ENCODE measurements at places on chromosomes 6 and 20. TPM values are rescaled to one million over a fixed set of nuclear protein-coding genes. Genes with fewer than 3 reads are reported as not detected.

FOXS1 gene
- total RNA-seq = not detected

SLC17A1 gene
- total RNA-seq = not detected

TTI1 gene
- total RNA-seq = 29.1 TPM

C20orf202 gene
- total RNA-seq = not detected

MUC22 gene
- total RNA-seq = not detected

- no peaks in the 10 kb centered on the region for H3K36me3 ChIP-seq
- DNase-seq = no peak
- H3K27ac ChIP-seq = no peak overlapping the region
Measured at GRCh38 chr6:101490857-101491256, 97.3 kb downstream of the GRIK2 start.

GRCh38 chr6:158027590-158028285 is 46.1 kb downstream of the SYNJ2 start:
- H3K4me1 ChIP-seq = peaks cover 36% of the 10 kb centered on the region
- no peak overlapping the region for H3K27ac ChIP-seq
- H3K27me3 ChIP-seq = no peaks in the 10 kb centered on the region
- DNase-seq = no peak

DNA sequence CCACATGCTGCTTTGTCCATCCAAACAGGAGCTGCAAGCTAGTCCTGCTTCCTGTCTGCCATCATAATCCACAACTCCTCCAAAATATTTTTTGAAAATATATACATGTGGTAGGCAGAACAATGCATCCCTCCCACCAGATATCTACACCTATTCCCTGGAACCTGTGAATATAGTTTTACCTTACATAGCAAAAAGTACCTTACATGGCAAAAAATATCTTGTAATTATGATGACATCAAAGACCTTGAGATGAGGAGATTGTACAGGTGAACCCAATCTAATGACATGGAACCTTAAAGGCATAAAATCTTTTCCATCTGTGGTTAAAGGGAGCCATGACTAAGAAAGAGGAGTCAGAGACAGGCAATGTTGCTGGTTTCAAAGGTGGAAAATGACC is 15.3 kb upstream of the RGS17 start:
- no peak overlapping the region for H3K27ac ChIP-seq
- H3K27me3 ChIP-seq = no peaks in the 10 kb centered on the region
- no peak for DNase-seq
- no peaks in the 10 kb centered on the region for H3K4me1 ChIP-seq

GRCh38 chr20:54062812-54063280 is 7.5 kb downstream of the BCAS1 start:
- no peak overlapping the region for H3K27ac ChIP-seq
- H3K36me3 ChIP-seq = no peaks in the 10 kb centered on the region
- H3K4me3 ChIP-seq = no peak overlapping the region
- peak; percentile 60 for DNase-seq

DNA sequence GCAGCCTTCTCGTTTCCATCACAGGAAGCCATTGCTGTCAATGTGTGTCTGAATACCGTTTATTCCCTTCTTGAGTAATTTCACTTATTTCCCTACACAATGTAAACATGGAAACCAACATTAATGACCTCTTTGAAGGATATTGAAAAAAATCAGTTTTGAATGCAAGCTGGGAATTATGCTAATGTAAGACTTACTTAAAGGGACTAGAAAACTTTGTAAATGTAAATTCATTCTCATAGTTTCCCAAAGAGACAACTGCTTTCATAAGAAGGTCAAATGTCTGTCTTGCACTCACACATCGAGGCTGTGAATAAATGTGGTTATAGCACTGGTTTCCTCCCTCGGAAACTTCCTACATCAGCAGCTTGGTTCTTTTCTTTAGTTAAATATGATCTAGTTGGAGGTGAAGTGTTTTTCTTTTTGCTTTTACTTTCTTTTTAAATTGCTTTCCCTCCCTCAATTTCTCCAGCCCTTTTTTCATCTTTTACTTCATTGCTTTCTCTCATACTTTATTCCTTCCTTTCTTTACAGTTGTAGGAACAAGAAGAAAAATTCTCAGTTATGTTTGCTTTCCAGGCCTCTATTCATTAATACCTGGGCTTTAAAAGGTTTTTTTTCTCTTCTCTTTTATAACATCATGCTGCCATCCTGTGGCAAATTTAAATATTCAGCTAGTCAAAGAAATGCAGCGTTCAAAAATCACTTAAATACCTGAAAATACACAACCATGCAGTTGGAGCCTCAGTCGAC is 108.3 kb downstream of the TNFAIP3 start:
- H3K27ac ChIP-seq = no peak overlapping the region
- no peak overlapping the region for H3K4me3 ChIP-seq
- no peaks in the 10 kb centered on the region for H3K36me3 ChIP-seq
- no peaks in the 10 kb centered on the region for H3K27me3 ChIP-seq
- H3K4me1 ChIP-seq = peaks cover 36% of the 10 kb centered on the region
- no peak for DNase-seq

GRCh38 chr6:131063764-131064272 is 773 bp upstream of the EPB41L2 start:
- H3K36me3 ChIP-seq = no peaks in the 10 kb centered on the region
- H3K4me3 ChIP-seq = peak overlapping the region; percentile 61
- H3K27ac ChIP-seq = no peak overlapping the region
- no peaks in the 10 kb centered on the region for H3K27me3 ChIP-seq

DNA sequence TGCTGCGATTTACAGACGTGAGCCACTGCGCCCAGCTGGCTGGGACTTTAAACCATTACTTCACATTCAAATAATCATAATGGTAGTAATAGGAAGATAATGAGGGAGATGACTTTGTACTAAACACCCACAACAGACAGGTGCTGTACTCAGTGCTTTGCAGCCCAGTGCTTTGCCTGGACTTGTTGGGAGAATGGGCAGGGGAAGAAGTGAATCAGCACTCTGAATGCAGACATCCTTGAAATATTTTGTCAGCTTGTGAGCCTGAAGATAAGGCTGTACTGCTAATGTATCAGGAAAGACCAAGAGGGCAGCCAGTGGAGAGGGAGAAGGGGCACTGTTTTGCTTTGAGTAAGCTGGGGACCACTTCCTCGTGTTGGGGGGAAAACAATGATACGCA is 17.4 kb downstream of the NKX2-2 start:
- H3K4me3 ChIP-seq = no peak overlapping the region
- no peak for DNase-seq
- H3K27me3 ChIP-seq = peaks cover 65% of the 10 kb centered on the region
- no peak overlapping the region for H3K27ac ChIP-seq
- H3K36me3 ChIP-seq = no peaks in the 10 kb centered on the region
- H3K4me1 ChIP-seq = no peaks in the 10 kb centered on the region

DNA sequence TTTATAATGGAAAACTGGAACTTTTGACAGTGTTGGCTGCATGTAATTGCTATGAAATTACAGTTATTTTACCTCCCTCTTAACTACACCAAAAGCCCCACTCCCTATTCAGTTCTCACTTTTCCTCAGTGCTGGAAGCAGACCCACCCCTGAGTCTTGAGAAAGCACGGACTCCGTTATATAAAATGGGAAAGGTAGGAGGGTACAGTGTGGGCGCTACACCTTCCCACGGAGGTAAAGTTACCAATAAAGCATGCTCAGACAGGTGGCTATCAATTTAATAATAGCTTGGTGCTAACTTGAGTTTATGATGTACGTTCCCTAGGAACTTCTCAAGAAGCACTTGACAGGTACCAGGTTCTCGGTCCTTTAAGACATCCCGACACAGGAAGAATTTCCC is 59.0 kb downstream of the CLIC5 start:
- DNase-seq = no peak
- no peaks in the 10 kb centered on the region for H3K4me1 ChIP-seq
- H3K4me3 ChIP-seq = no peak overlapping the region
- H3K36me3 ChIP-seq = no peaks in the 10 kb centered on the region
- no peak overlapping the region for H3K27ac ChIP-seq
- peaks cover 3% of the 10 kb centered on the region for H3K27me3 ChIP-seq
